ENCODE measurements at places on chromosomes 5 and 9. TPM values are rescaled to one million over a fixed set of nuclear protein-coding genes. Genes with fewer than 3 reads are reported as not detected.

GRCh38 chr5:171162596-171162995, 146.5 kb upstream of the TLX3 start:
- DNase-seq, result no peak

Gene NFIB
- total RNA-seq, result 62.6 TPM

Gene FOXD4L6
- not detected for total RNA-seq

Gene DND1
- total RNA-seq, result 1.6 TPM

GRCh38 chr5:105639068-105639467, 2031.7 kb downstream of the EFNA5 start:
- DNase-seq, result no peak

GRCh38 chr5:76838481-76839261, 11.1 kb upstream of the S100Z start:
- no peak for DNase-seq

DNA sequence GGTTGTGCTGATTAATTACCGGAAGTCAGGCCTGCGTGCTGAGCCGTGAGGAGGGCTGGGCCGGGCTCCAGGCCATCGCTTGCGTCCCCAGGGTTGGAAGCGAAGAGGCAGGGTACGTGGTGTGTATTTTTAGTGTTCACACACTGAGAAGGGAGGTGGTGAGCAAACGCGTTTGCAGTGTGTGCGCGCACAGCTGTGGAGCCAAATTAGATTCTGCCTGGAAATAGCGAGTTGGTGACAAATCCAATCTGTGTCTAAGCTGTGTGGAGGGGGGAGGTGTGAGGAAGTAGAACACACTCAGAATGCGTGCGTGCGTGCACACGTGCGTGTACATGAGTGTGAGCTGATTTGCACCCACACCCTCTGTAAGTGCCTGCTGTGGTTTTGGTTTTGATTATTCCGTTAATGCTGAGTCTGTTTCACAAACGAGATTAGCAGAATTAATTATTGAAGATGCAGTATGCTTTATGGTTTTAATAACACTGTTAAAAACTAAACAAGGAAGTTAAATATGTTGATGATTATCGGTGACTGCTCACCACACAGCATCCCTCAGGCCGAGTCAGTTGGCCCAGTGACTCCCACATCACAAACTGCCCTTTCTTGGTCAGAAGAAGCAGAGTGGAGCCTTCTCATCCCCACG, 111.8 kb upstream of the FCN2 start:
- no peak for DNase-seq

DNA sequence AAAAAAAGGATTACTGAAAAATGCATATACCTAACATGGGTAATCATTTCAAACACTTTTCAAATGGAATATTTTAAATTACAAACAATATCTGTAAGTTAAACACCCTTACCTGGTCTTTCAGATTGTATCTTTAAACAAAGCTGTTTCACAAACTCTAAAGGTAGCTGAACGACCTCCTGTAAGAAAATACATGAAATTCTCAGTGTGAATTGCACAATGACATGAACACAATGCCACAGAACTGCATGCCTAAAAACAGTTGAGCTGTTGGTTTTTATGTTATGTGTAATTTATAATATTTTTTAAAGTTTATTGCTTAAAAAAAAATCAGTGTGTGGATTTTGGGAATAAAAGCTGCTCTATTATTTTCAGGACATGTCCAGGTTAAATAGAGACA, 17.5 kb downstream of the IPPK start:
- no peak for DNase-seq

Gene HMCN2
- total RNA-seq, result 40.5 TPM

- no peak for DNase-seq
These were observed 8.6 kb downstream of the TRPM3 start for GRCh38 chr9:71112866-71113265.

- no peak for DNase-seq
These were observed 95.8 kb downstream of the PIP5K1B start for GRCh38 chr9:68800836-68801235.

Gene AK8
- 0.96 TPM for total RNA-seq

Gene INSL6
- not detected for total RNA-seq

Gene LURAP1L
- total RNA-seq, result 31.0 TPM

Gene IFNA21
- not detected for total RNA-seq

Data from mucosa of descending colon (tissue), 3 donors.